ENCODE measurements at places on chromosomes 1 and 21.

- DNase-seq = peak; percentile 47
These were observed 91.0 kb upstream of the KCNA3 start for GRCh38 chr1:110765640-110766335.

DNA sequence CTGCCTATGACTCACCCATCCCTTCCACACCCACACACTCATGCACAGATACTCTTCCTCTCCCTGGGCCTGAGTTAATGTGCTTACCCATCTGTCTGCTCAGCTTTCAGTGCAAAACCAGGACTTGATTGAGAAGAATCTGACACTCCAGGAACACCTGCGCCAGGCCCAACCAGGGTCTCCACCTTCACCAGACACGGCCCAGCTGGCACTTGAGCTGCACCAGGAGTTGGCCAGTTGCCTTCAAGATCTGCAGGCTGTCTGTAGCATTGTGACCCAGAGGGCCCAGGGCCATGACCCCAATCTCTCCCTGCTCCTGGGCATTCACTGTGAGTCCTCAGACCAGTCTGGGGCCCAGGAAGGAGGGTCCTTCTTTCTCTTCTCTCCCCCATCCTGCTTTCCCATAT, 3.5 kb upstream of the SH3BGRL3 start:
- DNase-seq = no peak

- DNase-seq = no peak
These were observed 36.4 kb downstream of the BTG3 start for GRCh38 chr21:17576080-17576835.

GRCh38 chr1:60448850-60449249, 375.3 kb upstream of the C1orf87 start:
- DNase-seq = no peak

DNA sequence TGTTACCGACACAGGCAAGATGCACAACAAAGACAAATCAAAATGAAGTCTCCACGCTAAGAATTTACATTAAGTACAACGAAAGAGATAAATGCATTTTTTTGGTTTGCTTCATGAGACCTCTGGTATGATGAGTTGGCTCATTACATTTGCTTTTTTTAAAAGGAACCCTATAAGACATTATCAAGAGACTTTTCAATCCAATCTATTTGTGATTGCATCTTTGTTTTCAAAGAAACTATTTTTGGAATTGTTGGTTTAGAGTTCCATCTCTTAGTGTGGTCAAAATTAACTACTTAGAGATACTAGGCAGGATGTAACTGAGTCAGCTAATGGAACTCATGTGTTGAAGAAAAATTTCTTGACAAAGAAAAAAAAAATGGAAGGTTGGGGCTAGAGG, 200.1 kb downstream of the ZC3H11B start:
- no peak for DNase-seq

DNA sequence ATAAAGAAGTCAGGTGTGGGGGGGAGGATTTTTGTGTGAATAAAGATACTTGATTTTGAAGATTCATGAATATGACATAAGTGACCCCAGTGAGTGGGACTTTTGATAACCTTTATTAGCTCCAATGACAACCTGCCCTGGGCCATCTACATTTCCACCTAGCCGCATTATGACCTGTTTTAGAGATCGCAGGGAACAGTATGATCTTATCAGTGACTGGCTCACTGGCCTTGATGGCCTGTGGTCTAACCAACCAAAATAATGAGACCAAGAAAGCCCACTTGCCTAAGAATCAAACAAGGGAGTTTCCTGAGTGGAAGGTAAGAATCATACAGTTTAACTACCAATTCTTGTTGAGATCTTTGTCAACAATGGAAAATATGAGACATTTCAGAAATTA, 1.8 kb downstream of the ELAPOR1 start:
- no peak for DNase-seq

GRCh38 chr1:37197411-37197810, 163.1 kb upstream of the GRIK3 start:
- no peak for DNase-seq
